ENCODE measurements at places on chromosomes 2 and 18.

GRCh38 chr2:60490441-60490840, 63.0 kb downstream of the BCL11A start:
- H3K27ac ChIP-seq, result no peak overlapping the region
- no peaks in the 10 kb centered on the region for H3K4me1 ChIP-seq
- no peak for DNase-seq
- H3K27me3 ChIP-seq, result peaks cover 27% of the 10 kb centered on the region

- H3K27ac ChIP-seq, result no peak overlapping the region
- H3K36me3 ChIP-seq, result no peaks in the 10 kb centered on the region
- H3K4me3 ChIP-seq, result no peak overlapping the region
- H3K27me3 ChIP-seq, result peaks cover 35% of the 10 kb centered on the region
- no peak for DNase-seq
Observed at GRCh38 chr2:167750675-167751074, 496.7 kb downstream of the STK39 start.

DNA sequence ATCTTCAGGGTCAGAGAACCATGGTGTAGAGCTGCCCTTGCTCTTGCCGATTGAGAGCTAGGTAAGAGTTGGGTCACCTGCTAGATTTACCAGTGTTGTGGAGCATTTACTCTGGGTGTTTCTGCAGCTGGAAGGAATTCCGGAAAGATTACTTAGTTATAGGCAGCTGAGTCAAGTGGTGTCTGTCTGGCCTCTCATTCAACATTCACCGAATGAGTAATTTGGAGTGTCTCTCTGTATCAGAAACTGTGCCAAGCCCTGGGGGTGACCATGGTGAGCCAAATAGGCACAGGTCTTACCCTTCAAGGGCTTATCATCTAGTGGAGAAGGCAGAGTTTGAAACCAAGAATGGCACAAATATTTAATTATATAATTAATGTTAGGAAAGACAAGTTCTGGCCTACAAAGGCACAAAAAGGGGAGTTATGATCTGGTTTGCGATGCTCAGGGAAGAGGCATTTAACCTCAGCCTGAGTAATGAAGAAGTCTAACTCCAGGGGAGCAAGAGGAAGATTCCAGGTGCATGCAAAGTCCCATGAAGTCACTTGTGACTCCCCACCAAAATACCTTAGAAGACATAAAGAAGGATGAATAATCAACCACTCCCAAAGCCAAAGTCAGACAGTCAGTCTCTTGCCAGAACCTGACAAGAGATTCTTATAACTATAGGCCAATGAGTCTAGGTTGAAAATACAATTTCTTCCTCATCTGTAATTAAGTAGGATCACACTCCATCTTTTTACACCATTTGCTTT, 12.5 kb downstream of the SETBP1 start:
- no peak overlapping the region for H3K4me3 ChIP-seq
- DNase-seq, result no peak
- peaks cover 18% of the 10 kb centered on the region for H3K27me3 ChIP-seq
- peaks cover 2% of the 10 kb centered on the region for H3K4me1 ChIP-seq
- H3K36me3 ChIP-seq, result peaks cover 4% of the 10 kb centered on the region
- H3K27ac ChIP-seq, result no peak overlapping the region

DNA sequence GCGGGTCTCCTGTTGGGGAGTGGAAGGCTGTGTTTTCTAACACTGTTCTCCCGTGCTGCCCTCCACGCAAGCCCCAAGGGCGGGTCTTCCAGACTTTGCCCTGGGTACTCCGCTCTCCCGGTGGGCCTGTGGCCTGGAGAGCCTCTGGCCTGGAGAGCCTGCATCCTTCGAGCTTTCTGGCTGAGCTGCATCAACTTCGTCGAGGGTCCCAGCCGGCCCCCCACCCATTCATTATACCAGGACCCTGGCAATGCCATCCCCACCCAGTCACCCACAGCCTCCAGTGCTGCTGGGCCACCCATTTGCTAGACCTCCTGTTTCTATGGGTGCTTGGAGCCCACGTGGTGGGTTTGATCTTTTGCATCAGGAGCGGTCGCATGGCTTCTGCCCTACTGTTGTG, 102.2 kb downstream of the PTGR3 start:
- H3K4me1 ChIP-seq, result no peaks in the 10 kb centered on the region
- DNase-seq, result no peak
- no peak overlapping the region for H3K4me3 ChIP-seq
- no peak overlapping the region for H3K27ac ChIP-seq
- H3K27me3 ChIP-seq, result peaks cover 19% of the 10 kb centered on the region
- peaks cover 2% of the 10 kb centered on the region for H3K36me3 ChIP-seq

GRCh38 chr2:12300019-12300602, 416.6 kb upstream of the TRIB2 start:
- H3K27me3 ChIP-seq, result no peaks in the 10 kb centered on the region
- DNase-seq, result no peak
- H3K4me1 ChIP-seq, result peaks cover 23% of the 10 kb centered on the region
- no peak overlapping the region for H3K4me3 ChIP-seq
- no peak overlapping the region for H3K27ac ChIP-seq

DNA sequence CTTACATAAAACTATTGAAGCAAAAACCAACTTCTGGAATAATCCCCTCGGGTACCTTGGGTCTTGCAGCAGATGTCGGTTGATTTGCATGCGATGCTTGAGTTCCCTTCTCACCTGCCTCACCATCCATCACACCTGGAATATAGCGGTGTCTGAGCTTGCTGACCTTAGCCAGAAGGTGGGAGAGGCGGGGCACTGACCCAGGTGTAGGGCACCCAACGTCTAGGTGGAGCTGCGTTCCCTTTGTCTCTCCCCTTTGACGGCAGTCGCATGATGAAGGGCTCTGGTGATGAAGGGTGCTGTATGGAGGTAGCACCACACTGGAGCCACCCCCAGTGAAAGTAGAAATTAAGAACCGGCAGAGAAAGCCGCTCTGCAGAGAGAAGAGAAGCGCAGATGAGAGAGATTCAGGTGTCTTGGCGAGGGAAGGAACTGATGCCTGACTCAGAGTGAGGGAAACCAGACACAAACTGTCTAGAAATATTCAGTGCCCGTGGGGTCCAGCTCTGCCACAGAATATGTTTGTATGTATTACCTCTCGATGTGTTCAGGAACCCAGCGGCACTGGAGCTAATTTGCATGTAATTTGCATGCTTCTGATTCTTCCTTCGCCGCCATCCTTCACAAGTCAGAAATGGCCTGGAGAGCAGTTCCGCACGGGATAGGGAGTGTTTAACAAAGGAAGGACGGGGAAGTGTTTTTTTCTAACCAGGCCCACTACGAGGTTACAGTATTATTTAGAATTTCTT, 19.4 kb upstream of the MBP start:
- no peak overlapping the region for H3K4me3 ChIP-seq
- no peak for DNase-seq
- no peaks in the 10 kb centered on the region for H3K36me3 ChIP-seq
- H3K27me3 ChIP-seq, result peaks cover 9% of the 10 kb centered on the region

DNA sequence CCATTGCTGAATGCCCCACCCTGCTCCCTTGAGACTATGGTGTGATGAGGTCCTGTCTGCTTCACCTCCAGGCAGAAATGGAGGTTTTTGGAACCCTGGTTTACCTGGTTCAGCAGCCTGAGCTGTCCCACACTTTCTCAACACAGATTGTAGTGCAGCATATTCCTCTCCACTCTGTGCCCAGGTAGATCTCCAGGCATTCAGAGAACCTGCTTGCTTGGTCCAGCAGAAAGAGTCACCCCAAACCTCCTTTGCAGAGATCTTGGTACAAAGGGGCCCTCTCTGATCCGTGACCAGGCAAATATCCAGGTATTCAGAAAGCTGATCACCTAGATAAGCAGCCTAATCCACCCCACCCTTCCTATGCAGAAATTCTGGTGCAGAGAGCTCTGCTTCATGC, 1288.2 kb upstream of the CRIM1 start:
- no peak overlapping the region for H3K27ac ChIP-seq
- no peaks in the 10 kb centered on the region for H3K27me3 ChIP-seq
- H3K4me1 ChIP-seq, result no peaks in the 10 kb centered on the region

DNA sequence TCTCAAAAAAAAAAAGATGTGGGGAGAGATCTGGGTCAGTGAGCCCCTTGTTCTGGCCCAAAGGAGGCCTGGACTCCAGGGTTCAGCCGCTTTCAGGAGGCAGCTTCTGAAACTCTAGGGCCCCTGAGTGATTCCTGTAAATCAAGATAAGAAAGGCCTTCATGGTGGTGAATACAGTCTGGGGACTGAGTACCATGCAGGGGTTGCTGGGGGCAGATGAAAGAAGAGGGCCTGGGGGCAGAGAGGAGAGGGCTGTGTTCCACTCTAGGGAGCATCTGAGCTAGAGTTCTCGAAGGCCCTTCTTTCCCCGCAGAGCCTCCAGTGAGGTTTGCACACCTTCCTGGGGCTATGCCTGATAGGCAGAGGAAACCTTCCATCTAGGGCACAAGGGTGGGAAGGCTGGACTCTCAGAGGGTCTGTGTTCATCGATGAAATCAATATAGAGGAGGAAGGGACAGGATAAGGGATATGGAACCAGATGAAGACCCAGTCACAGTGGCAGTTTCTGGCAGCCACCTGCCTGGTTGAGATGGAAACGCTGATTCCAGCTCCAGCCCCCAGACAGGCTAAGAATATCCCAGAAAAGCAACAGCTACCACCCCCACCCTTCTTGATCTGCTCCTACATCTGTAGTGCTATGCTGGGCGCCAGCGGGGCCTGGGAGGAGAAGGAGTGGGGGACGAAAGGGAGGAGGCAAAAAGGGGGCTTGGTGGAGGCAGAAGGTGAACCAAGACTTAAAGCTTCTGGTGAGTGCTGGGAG, 4.7 kb upstream of the CDK5R2 start:
- peaks cover 3% of the 10 kb centered on the region for H3K36me3 ChIP-seq
- no peak overlapping the region for H3K27ac ChIP-seq
- no peak overlapping the region for H3K4me3 ChIP-seq
- peaks cover 8% of the 10 kb centered on the region for H3K4me1 ChIP-seq

DNA sequence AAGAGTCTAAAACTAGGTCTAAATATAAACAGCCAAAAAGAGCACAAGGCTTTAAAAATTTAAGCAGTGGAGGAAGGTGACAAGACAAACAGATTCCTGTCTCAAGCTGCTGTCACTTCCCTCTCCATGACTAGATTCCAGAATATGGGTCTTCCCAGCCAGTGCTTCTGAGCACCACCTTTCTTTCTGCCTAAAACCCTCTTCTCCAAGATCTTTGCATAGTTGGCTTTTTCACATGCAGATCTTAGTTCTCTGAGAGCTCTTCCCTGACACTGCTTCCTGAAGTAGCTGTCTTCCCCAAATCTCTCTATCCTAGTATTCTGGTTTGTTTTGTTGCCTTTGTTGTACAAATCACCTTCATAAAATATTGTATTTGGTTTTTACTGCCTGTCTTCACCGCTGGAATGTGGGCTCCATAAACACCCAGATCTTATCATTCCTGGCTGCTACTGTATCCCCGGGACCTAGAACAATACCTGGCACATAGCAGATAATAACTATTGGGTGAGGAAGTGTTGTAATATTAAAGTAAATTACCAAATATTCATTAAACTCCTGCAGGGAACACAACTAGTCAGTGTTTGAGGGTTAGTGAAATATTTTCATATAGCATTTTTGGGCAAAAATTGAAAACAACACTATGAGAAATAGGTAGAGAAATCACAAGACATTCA, 150.2 kb downstream of the CCDC85A start:
- no peak overlapping the region for H3K27ac ChIP-seq
- H3K4me3 ChIP-seq, result no peak overlapping the region
- DNase-seq, result no peak
- no peaks in the 10 kb centered on the region for H3K36me3 ChIP-seq

DNA sequence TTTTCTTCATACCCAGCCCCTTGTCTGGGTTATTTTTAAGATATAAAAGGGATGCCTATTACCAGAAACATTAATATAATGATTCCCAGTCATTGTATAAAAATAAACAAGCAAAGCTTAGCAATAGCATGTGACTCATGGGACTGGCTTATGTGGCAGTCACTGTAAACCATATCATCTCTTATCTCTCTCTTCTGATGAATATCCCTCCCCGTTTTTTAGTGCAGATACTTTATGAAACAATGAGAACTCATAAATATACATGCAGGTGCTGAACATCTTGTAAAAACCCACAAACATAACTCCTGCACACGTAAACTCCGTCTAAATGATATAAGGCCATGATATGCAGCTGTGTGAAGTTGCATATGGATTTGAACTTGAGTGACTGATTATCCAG, 154.9 kb downstream of the MGAT5 start:
- peak overlapping the region; percentile 93 for H3K27ac ChIP-seq
- H3K4me1 ChIP-seq, result peaks cover 58% of the 10 kb centered on the region
- no peaks in the 10 kb centered on the region for H3K36me3 ChIP-seq

DNA sequence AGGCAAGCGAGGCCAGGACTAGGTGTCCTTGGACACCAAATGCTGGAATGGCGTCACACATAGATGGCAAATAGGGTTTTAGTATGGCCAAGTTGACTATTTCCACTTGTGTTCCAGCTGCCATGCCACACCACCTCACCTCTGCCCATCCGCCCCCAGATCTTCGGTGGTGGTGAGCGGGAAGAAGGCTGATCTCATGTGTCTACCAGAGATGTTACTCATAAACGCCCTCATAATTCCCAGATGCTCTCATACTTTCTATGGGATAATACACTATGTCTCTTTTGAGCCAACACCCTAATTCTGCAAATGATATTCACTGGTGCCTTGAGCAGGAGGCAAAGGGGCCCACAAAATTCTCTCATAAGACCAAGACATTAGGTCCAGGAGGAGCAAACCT, 281.1 kb upstream of the FN1 start:
- H3K4me1 ChIP-seq, result no peaks in the 10 kb centered on the region
- no peak overlapping the region for H3K4me3 ChIP-seq
- H3K27ac ChIP-seq, result no peak overlapping the region

- DNase-seq, result no peak
- no peaks in the 10 kb centered on the region for H3K36me3 ChIP-seq
- no peak overlapping the region for H3K27ac ChIP-seq
- peaks cover 30% of the 10 kb centered on the region for H3K27me3 ChIP-seq
- H3K4me1 ChIP-seq, result peaks cover under 1% of the 10 kb centered on the region
- no peak overlapping the region for H3K4me3 ChIP-seq
Observed at GRCh38 chr2:11505652-11506610, 27.9 kb upstream of the GREB1 start.

DNA sequence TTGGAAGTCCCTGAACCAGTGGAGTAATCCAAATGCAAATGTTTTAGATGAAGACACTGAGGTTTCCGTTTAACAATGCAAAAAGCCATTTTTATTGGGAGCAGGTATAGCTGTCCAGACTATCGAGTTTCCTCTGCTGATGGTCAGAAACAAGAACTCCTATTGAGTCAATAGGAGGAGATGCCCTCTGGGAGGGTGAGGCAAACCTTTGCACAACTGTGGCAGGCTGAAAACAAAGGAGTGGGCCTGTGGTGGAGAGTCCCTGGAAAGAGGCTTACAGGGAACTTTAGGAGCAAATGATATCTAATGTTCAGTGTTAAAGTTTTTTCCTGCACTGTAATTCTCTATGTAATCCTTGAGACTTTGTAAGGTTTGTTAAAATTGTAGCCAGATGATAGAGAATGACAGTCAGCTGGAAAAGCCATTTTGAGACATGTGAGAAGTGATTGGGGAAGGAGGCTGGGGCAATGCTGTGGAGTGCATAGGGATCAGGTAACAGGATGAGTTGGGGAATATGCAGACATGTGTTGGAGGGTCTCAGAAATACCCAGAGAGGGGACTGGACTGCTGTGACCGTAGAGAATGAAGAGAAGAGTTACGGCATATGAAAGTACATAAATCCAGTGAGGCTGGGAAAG, 15.1 kb upstream of the EML4 start:
- H3K4me3 ChIP-seq, result no peak overlapping the region
- H3K4me1 ChIP-seq, result peaks cover 8% of the 10 kb centered on the region
- H3K27ac ChIP-seq, result peak overlapping the region; percentile 21
- no peak for DNase-seq
- H3K27me3 ChIP-seq, result no peaks in the 10 kb centered on the region

- H3K36me3 ChIP-seq, result no peaks in the 10 kb centered on the region
- no peak overlapping the region for H3K27ac ChIP-seq
- H3K4me3 ChIP-seq, result no peak overlapping the region
- peaks cover 4% of the 10 kb centered on the region for H3K4me1 ChIP-seq
- DNase-seq, result no peak
Observed at GRCh38 chr2:237326266-237327171, 87.4 kb downstream of the COL6A3 start.
